Activated CD4-positive, CD25-positive, alpha-beta regulatory T cell treated with anti-CD3 and anti-CD28 coated beads, Interleukin-2, amount 50 U/mL, for 72 hours (primary cell): ENCODE measurements at places on chromosomes 6 and 20.

DNA sequence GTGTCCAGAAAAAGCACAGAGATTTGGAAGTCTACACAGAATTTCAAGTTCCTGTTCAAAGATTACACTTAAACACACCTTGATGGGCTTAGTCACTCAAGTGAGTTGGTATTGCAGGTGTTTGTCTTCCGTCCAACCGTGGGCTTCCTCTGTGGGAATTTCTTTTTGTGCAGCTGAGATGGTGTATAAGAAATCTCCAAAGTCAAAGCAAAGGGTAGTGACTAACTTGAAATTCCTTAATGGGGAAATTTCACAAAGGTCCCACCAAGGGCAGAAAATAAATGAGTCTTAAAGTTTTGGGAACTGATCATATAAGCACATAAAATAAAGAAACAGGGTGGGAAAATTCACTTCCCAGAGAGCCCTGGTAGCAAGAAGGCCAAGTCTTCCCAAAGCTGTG lies 102.0 kb upstream of the TNFAIP3 start:
- DNase-seq: no peak

DNA sequence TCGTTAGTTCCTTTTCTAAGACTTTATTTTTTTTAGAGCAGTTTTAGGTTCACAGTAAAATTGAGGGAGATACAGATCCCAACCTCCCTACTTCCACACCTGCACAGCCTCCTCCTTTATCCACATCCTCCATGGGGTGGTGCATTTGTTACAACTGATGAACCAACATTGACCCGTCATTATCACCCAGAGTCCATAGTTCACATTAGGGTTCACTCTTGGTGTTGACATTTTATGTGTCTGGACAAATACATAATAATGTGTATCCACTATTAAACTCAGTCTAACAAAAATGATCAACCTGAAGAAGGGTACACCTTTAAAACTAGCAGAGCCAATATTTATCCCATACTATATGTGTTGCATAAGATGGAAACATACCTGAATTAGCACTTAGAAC lies 130.4 kb upstream of the CCDC28A start:
- DNase-seq: no peak

DNA sequence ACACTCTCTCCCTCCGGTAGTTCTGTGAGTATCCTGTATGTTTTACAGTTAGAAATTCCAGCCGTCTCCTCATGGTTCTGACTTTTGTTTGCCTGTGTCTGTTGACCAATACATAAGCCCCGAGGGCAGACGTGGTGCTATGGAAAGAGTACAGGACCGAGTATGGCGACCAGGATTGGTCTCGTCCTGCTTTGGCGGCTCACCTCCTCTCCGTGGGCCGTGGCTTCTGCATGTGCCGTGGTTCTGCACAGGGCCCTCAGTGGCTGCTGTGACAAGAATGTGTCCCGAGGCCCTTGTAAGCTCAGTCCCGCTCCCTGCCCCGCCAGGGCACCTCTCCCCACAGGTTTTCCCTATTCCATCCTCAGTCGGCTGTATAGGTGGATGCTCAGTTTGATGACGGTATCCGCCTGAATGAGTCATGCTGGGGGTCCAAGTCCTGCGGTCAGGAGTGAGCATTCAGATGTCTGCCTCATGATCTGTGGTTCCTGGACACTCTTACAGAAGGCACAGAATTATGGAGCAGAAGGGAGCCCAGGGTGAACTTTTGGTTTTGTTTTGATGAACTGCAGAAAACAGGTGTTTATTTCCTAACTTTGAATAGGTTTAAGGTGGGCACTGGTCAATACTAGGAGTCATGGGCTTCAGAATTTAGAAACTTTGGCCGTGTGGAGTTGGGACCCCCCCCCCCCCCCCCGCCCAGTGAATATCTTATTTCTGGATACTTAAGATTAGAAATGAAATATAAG lies 1.2 kb downstream of the ARFGAP1 start:
- no peak for DNase-seq

- DNase-seq: no peak
These were observed 272.1 kb upstream of the TAB2 start for GRCh38 chr6:149045404-149045803.

GRCh38 chr20:611047-611842 lies 1.1 kb upstream of the TCF15 start:
- no peak for DNase-seq
